ENCODE measurements at places on chromosomes 3 and 15.

- H3K4me1 ChIP-seq: no peaks in the 10 kb centered on the region
- no peaks in the 10 kb centered on the region for H3K27me3 ChIP-seq
- no peak for DNase-seq
Measured at GRCh38 chr3:130991126-130991525, 35.5 kb downstream of the ASTE1 start.

GRCh38 chr3:57004229-57004628 lies 56.2 kb upstream of the SPATA12 start:
- no peak overlapping the region for H3K27ac ChIP-seq
- no peaks in the 10 kb centered on the region for H3K36me3 ChIP-seq
- peaks cover 12% of the 10 kb centered on the region for H3K4me1 ChIP-seq
- H3K4me3 ChIP-seq: no peak overlapping the region
- H3K27me3 ChIP-seq: no peaks in the 10 kb centered on the region

DNA sequence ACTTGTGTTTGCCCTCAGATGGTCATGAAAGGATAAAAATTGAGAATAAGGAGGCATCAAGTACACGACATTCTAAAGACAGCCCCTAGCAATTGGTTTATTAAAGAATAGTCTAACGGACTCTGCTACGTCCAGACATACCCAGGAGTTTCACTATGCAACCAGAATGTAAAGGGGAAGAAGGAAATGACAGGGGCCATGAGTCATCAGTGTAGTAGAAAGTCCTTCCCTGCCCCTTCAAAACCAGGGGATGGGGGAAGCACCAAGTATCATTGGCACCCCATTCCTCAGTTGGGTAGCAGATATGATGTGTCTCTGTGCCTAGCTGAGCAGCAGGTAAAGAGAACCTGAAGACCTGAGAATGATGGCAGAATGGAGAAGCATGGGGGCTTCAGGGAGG lies 367.4 kb downstream of the IL20RB start:
- H3K4me3 ChIP-seq: no peak overlapping the region
- DNase-seq: no peak
- peaks cover 5% of the 10 kb centered on the region for H3K27me3 ChIP-seq
- H3K4me1 ChIP-seq: no peaks in the 10 kb centered on the region
- H3K27ac ChIP-seq: no peak overlapping the region

DNA sequence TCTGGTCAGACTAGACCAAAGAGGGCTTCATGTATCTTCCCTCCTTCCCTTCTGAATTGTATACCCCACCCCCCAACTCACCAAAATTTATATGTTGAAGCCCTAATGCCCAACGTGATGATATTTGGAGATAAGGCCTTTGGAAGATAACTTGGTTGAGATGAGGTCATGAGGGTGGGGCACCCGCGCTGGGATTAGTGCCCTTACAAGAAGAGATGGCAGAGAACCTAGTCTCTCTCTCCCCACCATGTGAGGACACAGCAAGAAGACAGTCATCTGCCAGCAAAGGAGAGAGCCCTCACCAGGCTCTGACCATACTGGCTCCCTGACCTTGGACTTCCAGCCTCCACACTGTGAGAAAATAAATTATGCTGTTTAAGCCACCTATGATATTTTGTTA lies 13.5 kb downstream of the PLCD1 start:
- H3K4me3 ChIP-seq: no peak overlapping the region
- H3K27ac ChIP-seq: no peak overlapping the region
- H3K4me1 ChIP-seq: no peaks in the 10 kb centered on the region
- DNase-seq: no peak

DNA sequence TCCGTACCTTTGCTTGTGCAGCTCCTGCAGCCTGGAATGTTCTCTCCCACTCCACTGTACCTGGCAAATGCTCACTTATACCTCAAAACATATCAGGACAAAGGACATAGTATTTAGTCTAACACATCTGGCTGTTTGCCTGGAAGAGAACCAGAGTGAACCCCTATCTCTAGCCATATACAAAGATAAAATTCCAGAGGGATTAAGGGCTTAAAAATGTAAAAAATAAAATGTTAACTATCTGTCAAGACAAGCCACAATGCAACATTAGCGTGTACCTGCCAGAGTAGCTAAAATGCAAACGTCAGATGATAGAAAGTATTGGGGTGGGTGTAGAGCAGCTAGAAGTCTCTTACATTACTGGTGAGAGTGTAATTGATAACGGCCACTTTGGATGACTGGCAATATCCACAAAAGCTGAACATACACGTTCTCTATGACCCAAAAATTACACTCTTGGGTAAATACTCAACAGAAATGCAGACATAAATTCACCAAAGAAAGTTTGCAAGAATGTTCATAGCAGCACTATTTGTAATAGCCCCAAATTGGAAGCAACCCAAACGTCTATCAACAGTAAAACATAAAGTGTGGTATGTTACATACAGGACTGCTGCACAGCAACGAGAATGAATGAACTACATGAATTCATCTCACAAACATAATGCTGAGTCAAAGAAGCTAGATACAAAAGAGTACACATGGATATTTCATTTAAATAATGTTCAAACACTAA lies 18.2 kb upstream of the ADPGK start:
- no peak overlapping the region for H3K27ac ChIP-seq
- no peaks in the 10 kb centered on the region for H3K4me1 ChIP-seq
- no peaks in the 10 kb centered on the region for H3K27me3 ChIP-seq
- H3K36me3 ChIP-seq: no peaks in the 10 kb centered on the region

DNA sequence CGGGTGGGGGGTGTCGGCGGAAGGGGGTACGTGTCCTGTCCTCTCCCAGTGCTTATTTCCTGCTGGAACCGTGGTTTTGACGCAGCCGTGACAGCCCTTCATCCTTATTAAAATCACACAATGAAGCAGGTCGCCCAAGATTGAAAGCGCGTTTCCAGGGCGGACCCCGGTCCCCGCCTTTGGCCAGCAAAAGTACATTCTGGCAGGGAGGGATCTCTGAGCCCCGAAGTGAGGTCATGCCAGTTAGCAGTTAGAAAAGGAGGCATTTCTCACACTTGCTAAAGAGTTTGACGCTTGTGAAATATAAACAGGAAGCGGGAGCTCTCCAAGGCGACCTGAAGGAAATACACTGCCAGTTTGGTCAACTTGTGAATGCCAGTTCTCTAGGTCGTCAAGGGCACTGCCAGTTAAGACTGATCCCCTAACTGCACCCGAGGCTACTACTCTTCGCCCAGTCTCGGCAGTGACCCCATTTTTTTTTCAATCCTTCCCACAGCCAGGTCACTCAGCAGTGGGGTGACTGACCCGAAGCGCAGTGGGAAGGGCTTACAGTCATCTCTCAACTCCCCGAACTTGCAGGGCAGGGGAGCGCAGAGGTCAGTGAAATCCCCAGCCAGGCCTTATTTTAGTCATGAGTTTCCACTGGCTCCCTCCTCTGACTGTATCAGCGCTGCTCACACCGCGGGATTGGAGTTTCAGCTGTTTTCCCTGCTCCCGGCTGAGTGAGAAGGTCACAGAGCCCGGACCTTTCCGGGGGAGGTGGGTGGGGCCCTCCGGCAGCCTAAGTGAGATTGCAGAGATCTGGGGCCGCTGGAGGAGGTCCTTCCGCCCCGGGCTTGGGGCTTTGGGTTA lies 2.0 kb upstream of the BHLHE40 start:
- H3K27me3 ChIP-seq: no peaks in the 10 kb centered on the region
- H3K4me3 ChIP-seq: peak overlapping the region; percentile 58
- H3K36me3 ChIP-seq: peaks cover 9% of the 10 kb centered on the region
- no peak for DNase-seq
- peaks cover 18% of the 10 kb centered on the region for H3K4me1 ChIP-seq
- H3K27ac ChIP-seq: peak overlapping the region; percentile 97

- no peak overlapping the region for H3K27ac ChIP-seq
- no peak overlapping the region for H3K4me3 ChIP-seq
- H3K4me1 ChIP-seq: no peaks in the 10 kb centered on the region
- no peaks in the 10 kb centered on the region for H3K36me3 ChIP-seq
- DNase-seq: no peak
Measured at GRCh38 chr3:60669636-60670035, 581.6 kb downstream of the FHIT start.

DNA sequence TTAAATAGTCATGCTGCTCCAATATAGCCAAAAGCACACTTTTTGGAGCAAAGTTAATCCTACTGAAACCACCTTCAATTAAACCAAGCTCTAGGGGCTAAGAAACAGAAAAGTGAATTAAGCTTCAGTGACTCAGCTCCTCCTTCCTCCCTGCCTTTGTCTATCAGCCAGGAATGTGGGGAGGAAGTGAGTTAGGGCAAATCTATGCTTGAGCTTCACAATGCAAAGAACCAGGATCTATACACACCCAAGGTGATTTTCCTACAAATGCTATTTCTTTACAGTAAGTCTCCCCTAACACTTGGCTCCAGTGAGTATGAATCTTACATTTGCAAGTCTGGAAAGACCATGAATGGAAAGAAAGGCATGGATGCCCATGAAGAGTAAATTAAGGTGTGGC lies 212.1 kb downstream of the P3H2 start:
- H3K4me1 ChIP-seq: no peaks in the 10 kb centered on the region
- H3K27me3 ChIP-seq: no peaks in the 10 kb centered on the region
- H3K4me3 ChIP-seq: no peak overlapping the region
- H3K36me3 ChIP-seq: no peaks in the 10 kb centered on the region

DNA sequence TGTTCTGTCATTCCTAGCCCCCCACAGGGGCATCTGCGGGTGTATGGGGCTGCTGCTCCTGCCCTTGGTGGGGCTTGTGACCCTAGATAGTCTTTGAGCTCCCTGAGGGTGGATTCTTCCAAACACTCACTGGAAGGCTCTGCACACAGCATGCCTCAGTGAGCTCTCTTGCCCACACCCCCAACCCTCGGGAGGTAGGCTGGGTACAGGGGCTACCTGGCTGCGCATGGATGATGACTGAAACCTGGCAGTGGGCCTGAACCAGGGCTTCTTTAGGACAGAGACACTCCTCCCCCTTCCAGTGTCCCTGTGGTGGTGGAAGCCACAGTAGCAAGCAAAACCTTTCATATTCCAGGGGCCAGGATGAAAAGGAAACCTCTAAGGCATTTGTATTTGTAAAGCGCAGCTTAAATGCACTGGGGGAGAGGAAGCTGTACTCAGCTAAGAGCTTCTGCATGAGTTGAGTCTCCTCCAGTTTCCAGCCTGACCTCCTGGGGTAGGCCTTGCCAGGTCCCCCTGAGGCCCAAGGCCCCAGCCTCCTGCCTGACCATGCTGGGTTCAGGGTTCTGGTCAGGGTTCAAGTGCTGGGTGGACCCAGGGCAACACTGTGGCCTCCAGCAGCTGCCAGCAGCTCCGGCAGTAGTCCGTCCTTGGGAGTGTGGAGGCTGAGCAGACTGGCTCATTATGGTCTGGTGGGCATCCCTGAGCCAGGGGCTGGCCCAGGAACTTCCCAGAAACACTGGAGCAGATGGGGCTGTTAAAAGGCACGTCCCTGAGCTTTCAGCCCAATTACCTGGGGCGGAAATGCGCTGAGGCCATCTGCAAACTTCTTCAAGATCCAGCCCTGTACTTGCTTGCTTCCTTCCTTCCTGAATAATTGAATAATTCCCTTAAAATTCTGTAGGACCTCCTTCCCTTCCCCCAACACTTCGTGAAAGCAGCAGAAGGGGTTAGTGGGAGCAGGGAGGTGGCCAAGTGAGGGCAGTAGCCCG lies 89.7 kb downstream of the HMG20A start:
- H3K27me3 ChIP-seq: no peaks in the 10 kb centered on the region
- H3K36me3 ChIP-seq: no peaks in the 10 kb centered on the region
- no peak for DNase-seq
- H3K4me3 ChIP-seq: no peak overlapping the region
- H3K27ac ChIP-seq: peak overlapping the region; percentile 44
- H3K4me1 ChIP-seq: peaks cover 40% of the 10 kb centered on the region

DNA sequence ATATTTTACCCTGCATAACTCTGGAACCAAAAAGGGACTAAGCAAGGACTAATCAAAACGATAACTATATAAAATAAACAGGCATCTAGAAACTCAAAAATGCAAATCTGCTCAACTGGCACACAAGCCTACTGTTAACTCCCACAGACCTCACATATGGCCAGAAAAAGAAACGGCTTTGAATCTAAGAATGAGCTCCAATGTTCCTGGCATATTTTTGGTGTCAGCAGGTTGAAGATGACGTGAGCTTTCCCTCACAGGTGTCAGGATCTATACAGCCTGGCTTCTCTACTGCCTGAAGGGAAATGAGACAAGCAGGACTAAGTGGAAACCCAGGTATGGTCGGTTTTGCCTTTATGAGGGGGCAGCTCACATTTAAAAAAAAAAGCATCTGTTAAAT lies 120.1 kb upstream of the SPATA12 start:
- no peaks in the 10 kb centered on the region for H3K4me1 ChIP-seq
- H3K27ac ChIP-seq: no peak overlapping the region
- DNase-seq: no peak
- H3K36me3 ChIP-seq: no peaks in the 10 kb centered on the region
- H3K4me3 ChIP-seq: no peak overlapping the region

GRCh38 chr3:124246949-124247348 lies 255.0 kb upstream of the ROPN1 start:
- H3K27ac ChIP-seq: no peak overlapping the region
- no peak overlapping the region for H3K4me3 ChIP-seq
- H3K36me3 ChIP-seq: no peaks in the 10 kb centered on the region
- no peaks in the 10 kb centered on the region for H3K4me1 ChIP-seq
- peaks cover 2% of the 10 kb centered on the region for H3K27me3 ChIP-seq

- no peak overlapping the region for H3K4me3 ChIP-seq
- H3K36me3 ChIP-seq: no peaks in the 10 kb centered on the region
- H3K4me1 ChIP-seq: no peaks in the 10 kb centered on the region
- no peak for DNase-seq
Measured at GRCh38 chr3:56119575-56120349, 348.5 kb downstream of the ERC2 start.

- H3K4me1 ChIP-seq: peaks cover 47% of the 10 kb centered on the region
- H3K4me3 ChIP-seq: peak overlapping the region; percentile 94
- DNase-seq: no peak
- no peaks in the 10 kb centered on the region for H3K27me3 ChIP-seq
Measured at GRCh38 chr3:9399746-9400145, 2.3 kb downstream of the SETD5 start.

- H3K27me3 ChIP-seq: no peaks in the 10 kb centered on the region
- DNase-seq: no peak
Measured at GRCh38 chr3:182487143-182487542, 306.2 kb upstream of the ATP11B start.

DNA sequence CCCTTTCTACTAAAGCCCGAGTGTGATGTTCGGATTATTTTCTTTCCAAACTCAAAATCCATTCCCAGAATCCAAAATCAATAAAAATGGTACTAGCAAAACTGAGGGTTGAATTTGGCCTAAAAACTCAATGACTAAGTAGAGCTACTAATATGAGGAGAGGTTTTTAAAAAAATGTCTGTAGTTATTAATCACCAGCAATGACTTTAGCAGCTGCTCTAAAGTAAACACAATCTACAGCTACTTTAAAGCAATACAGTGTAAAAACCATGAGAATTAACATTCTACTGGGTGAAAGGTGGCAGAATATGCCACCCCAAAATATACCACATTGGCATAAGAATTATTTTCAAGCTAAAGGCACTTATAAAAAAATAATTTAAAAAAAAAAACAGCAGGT lies 23.5 kb downstream of the FHIT start:
- H3K36me3 ChIP-seq: no peaks in the 10 kb centered on the region
- no peaks in the 10 kb centered on the region for H3K27me3 ChIP-seq
- no peak overlapping the region for H3K27ac ChIP-seq
- DNase-seq: no peak
- H3K4me3 ChIP-seq: no peak overlapping the region

- H3K27me3 ChIP-seq: no peaks in the 10 kb centered on the region
- H3K27ac ChIP-seq: no peak overlapping the region
- no peak overlapping the region for H3K4me3 ChIP-seq
- H3K36me3 ChIP-seq: no peaks in the 10 kb centered on the region
Measured at GRCh38 chr3:116492379-116492778, 47.1 kb upstream of the LSAMP start.
